ENCODE measurements at places on chromosomes 11 and 22.

- no peak for DNase-seq
These were observed 15.0 kb downstream of the DENND5A start for GRCh38 chr11:9250139-9250582.

DNA sequence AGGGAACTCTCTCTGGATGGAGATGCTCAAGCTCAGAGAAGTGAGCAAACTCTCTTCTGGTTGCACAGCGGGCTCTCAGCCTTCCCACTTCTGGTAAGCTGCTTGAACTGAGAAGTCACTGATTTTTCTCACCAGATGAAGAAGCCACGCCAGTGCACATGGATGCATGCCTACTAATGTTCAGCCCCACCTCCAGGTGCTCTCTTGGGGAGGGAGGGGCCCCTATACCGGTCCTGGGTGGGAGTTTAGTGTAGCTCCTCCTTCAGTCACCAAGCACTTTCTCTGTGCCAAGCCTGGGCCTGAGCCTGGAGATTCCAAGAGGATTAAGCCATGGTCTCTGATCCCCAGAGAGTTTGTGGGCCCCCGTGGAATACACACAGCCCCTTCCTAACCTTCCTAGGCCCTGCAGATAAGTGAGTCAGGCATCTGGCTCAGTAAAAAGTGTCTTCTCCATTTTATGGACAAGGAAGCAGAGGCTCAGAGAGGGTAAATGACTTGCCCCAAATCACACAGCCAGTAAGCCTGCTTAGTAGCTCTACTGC, 142.2 kb downstream of the ST3GAL4 start:
- DNase-seq: no peak

DNA sequence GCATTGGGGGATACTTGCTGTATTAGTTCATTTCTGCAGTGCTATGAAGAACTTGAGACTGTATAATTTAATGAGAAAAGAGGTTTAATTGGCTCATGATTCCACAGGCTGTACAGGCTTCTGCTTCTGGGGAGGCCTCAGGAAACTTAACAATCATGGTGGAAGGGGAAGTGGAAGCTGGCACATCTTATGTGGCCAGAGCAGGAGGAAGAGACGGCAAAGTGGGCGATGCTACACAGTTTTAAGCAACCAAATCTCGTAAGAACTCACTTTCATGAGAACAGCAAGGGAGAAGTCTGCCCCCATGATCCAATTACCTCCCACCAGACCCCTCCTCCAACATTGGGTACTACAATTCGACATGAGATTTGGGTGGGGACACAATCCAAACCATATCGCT, 55.1 kb downstream of the TMPRSS5 start:
- no peak for DNase-seq

GRCh38 chr11:103887001-103887658, 149.3 kb upstream of the DDI1 start:
- no peak for DNase-seq

DNA sequence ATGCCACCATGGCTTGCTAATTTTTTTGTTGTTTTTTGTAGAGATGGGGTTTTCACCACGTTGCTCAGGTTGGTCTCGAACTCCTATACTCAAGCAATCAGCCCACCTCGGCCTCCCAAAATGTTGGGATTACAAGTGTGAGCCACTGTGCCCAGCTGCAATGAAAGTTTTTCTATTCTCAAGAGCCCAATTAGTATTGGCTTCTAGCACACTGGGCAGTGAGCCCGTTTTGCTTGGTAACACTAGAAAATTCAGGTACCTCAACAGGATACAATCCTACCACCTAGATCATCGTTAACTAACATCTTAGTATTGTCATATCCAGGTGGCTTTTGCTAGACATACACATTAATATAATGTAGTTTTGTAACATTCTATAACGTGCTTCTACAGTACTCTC, 19.0 kb downstream of the SEC14L3 start:
- DNase-seq: no peak

GRCh38 chr11:131975619-131976018, 605.2 kb downstream of the NTM start:
- no peak for DNase-seq

- DNase-seq: no peak
These were observed 34.4 kb downstream of the FBXO7 start for GRCh38 chr22:32509045-32509444.

- DNase-seq: no peak
These were observed 138.4 kb downstream of the SLC17A6 start for GRCh38 chr11:22476589-22476988.

GRCh38 chr22:37802310-37803194, 5.2 kb upstream of the GCAT start:
- no peak for DNase-seq

DNA sequence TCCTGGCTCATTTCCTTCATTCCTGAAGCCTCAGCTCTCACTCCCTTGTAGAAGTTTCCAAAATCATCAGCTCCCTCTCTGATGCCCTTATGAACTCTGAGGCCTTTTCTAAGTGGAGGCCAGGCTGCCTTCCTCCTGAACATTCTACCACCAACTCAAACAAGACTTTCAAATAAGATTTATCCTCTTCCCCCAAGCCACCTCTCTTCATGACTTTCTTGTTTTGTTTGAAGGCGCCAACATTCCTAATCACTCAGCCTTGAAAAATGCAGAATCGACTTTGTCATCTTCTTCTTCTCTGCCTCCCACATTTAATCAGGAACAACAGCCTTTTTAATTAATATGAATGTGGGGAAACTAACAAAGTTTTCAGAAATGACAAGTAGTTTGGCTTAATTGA, 927.9 kb downstream of the OPCML start:
- DNase-seq: no peak

GRCh38 chr22:21972293-21972779, 10.3 kb downstream of the TOP3B start:
- peak; percentile 8 for DNase-seq

DNA sequence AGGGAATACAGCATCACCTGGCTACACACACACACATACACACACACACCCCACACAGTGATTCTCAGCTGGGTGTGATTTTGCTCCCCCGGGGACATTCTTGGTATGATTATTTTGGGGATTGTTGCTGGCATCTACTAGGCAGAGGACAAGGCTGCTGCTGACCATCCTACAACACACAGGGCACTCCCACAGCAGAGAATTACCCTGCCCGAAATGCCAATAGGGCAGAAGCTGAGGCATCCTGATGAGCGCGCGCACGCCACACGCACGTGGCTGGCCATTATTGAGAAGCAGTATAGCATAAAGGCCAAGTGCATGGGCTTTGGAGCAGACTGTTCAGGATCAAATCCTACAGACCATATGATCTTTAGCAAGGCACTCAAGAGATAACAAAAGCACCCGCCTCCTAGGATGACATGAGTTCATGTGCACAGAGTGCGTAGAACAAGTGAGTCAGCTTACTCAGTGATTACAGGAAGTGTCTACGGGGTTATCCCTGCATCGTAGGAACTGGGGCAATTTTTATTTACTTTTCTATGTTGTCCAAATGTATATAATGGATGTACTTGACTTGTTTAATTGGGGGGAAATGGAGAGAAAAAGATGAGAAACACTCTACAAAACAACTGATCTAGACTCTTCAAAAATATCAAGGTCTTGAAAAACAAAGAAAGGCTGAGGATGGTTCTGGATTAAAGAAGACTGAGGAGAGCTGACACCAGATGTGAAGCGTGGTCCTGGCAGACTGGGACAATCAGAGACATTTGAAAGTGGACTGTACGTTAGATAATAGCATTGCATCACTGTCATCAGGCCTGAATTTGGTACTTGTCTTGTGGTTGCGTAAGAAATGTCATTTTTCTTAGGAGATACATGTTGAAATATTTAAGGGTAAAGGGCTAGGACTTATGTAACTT, 7.2 kb upstream of the EHD1 start:
- DNase-seq: no peak

GRCh38 chr11:31646216-31646615, 136.6 kb downstream of the ELP4 start:
- no peak for DNase-seq

GRCh38 chr11:46380340-46381047, 975 bp upstream of the MDK start:
- no peak for DNase-seq

- DNase-seq: no peak
These were observed 88.1 kb downstream of the SERGEF start for GRCh38 chr11:17924713-17925112.

- no peak for DNase-seq
These were observed 17.8 kb upstream of the CASTOR1 start for GRCh38 chr22:30307041-30307574.

DNA sequence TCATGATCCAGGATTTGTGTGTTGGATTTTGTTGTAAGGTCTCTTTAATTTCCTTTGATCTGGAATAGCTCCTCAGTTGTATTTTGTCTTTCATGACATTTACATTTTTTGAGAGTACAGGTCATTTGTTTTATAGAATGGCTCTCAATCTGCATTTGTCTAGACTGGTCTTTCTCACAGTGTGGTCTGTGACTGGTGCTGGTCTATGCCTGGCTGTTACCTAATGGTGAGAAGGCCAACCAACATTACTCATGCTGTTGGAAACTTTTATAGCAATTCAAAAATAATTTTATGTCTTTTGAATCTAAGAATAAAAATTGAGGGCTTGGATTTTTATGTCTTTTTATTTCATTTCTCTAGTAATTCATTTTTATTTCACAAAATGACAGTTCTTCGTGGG, 3.9 kb upstream of the NCR3LG1 start:
- DNase-seq: no peak

DNA sequence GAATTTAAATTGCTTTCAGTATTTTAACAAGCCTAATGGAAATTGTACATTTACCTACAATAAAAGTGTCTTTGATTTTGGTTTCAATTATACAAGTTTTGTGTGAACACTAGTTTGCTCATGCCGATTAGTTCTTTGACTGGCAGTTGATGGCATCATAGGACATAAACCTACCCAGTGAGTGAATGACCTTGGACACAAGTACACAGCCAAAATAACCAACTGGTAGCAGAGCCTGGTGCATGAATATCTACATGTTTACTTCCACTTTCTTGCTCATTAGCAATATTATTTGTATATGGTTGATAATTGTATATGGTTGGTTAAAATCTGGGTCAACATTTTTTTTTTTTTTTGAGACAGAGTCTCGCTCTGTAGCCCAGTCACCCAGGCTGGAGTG, 37.8 kb downstream of the STIM1 start:
- DNase-seq: no peak

DNA sequence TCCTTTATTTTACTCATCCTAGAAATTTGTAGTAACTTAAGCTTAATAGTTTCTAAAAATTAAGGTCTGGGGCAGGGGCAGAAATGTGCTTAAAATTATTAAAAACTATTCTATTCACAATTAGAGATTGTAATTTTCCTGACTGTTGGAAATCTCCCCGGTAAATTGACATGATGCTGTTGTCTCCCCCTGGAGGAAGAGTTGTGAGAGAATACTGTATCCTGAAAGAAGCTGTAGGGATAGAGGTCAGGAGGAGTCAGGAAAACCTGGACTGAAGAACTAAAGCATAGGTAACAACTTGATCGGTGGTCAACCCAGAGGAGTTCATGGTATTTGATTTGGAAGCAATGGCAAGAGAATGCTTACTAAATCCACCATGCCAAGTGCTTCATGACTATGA, 16.2 kb upstream of the ESAM start:
- no peak for DNase-seq

DNA sequence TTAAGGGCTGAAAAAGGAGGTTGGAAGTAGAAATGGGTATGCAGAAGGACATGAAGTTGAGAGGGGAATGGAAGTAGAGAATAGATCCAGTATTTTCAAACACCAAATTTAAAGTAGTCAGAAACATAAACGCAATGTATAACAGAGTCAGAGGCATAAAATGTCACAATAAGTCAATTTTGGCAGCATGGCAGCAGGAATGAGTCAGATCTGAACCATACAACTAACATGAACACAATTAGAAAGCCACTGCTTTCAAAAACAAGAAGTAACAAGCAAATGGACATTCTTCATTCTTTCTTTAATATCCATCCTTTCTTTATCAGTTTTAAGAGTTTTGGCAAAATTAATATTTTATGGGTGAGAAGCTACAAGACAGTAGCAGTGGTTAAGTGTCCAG, 2.5 kb downstream of the CHORDC1 start:
- DNase-seq: no peak

DNA sequence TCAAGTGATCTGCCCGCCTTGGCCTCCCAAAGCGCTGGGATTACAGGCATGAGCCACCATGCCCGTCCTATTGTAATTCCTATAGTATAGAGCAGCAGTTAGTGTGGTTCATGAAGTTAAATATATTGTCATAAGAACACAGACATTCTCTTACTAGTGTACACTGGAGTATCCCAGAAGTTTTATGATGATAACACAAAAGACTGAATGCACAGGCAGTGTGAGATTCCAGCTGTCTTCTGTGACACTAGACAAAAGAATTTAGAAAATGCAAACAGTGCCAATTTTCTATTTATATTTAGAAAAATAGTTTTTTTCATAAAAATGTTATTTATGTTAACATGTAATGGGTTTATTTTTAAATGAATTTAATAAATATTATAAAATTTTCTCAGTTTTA, 39.4 kb upstream of the RBX1 start:
- DNase-seq: no peak

GRCh38 chr11:12439615-12440014, 62.2 kb downstream of the PARVA start:
- DNase-seq: no peak

DNA sequence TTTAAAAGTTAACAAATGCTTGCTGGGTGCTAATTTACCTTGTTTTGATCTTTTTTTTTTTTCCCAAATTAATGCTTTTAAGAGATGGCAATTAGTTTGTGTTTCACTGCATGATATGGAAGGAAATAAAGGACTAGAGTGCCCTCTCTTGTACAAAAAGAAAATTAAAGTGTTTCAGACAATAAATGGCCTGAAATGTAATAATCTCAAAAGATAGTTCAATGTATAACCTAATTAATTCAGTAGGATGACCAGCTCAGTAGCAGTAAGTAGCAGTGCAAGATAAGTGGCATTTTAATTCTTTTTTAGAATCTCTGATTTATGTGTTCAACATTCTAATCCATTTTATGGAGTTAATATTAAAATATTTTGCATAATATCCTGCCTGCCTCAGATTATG, 39.9 kb upstream of the MYO18B start:
- DNase-seq: no peak

DNA sequence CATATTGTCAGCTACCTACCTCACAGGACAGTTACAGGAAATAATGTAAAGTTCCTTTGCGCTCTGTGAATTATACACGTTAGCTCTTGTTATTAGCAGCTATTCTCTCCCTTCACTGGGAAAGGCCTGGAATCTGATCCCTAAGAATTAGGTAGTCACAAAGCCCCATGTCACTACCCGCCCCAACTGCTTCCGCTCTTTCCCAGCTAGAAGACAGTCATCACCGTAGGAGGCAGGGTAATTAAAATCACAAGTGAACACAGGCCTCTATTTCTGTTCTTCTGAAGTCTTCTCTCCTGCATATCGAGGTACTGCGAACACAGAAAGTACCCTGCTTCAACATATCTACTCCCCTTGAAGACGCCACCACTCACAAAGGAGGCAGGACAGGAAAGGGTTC, 12.6 kb upstream of the AHNAK start:
- no peak for DNase-seq

DNA sequence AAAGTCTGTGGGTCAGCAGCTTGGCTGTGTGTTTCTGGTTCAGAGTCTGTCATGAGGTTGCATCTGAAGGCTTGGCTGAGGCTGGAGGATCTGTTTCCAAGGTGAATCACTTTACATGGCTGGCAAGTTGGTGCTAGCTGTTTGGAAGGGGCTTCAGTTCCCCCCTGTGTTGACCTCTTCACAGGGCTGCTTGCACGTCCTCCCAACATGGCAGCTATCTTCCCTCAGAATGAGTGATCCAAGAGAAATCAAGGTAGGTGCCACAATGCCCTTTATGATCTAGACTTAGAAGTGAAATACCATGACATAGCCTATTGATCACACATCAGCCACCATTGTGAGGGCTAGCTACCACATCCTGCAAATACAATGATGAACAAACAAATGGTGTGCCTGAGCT, 9.9 kb downstream of the APOA4 start:
- no peak for DNase-seq

GRCh38 chr11:101441747-101442146, 142.1 kb downstream of the TRPC6 start:
- no peak for DNase-seq
